H1 (cell line): ENCODE measurements at places on chromosomes 2 and 18.

DNA sequence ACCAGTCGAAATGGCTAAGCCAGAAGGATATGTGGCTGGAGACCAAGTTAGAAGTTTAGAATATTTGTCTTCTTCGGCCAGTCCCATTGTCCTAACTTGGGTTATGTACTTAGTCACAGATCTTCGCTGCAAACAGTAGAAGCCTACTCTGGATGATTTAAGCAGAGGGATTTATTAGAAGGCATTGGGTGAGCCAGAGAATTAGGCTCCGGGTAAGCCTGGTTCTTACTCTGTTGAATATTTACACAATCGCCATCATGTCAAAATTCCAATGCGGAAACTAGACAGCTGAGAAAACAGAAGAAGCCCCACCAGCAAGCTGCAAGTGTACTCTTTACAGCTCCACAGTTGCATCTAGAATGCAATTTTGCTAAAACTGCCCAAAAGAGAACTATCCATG, 276.6 kb downstream of the CMPK2 start:
- no peak for DNase-seq

- no peak for DNase-seq
These were observed 81.1 kb downstream of the SLC66A3 start for GRCh38 chr2:11236335-11236734.

DNA sequence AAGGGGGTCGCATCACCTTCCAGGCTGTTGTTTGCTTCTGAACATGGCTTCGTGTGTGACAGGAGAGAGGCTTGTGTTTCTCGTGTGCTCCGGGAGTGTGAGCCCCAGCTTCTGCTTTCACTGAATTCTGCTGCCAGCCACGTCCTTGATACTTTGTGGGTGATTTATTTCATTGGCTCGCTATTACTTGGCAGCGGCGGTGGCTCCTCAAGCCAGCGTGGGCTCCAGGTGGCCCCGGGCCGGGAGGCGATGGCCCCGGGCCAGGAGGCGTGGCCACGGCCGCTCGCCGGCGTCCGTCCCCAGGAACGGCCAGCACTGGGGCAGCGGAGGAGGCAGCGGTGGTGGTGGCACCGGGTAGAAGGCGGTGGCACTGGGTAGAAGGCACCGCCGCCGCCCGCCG, 63.1 kb downstream of the NAPG start:
- no peak for DNase-seq

DNA sequence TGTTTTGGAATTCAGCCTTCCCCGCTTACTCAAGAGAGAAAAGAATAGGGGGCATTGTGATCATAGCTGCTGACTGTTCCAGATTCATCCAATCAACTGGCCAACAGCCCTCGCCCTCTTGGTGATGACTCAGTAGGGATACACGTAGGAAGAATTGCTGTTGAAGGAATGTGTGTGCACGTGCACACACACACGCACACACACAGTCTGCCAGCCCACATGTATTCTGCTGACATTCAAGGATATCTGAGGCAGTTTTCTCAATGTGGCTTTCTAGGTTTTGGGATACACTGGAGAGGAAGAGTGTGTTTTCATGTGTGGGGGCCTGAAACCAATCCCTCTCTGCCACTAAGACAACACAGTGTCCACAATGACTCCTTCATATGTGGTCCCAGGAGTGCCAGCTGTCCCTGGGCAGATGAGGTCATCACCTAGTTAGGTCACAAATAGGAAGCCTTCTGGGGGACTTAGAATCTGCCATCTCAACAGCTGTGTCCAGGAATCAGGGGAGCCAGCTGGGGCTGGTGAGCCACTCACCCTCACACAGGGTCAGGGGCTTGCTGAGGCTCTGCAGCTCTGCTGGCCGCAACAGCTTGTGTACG, 352.6 kb downstream of the SS18 start:
- no peak for DNase-seq

DNA sequence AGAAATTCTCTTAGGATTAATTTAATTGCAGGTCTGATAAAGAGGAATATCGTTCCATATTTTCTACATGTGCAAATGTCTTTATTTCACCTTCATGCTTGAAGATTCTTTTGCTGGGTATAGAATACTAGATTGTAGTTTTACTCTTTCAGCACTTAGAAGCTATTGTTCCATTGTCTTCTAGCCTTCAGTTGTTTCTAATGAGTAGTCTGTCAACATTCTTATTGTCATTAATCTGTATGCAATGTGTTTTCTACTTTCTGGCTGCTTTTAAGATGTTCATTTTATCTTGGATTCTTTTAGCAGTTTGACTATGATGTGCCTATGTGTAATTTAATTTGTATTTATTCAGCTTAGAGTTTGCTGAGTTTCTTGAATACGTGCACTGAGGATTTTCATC, 64.3 kb upstream of the ZNF385B start:
- DNase-seq: no peak

GRCh38 chr18:31876707-31877106, 66.2 kb downstream of the TRAPPC8 start:
- no peak for DNase-seq

- DNase-seq: no peak
These were observed 138.6 kb upstream of the NDUFV2 start for GRCh38 chr18:8963876-8964275.

DNA sequence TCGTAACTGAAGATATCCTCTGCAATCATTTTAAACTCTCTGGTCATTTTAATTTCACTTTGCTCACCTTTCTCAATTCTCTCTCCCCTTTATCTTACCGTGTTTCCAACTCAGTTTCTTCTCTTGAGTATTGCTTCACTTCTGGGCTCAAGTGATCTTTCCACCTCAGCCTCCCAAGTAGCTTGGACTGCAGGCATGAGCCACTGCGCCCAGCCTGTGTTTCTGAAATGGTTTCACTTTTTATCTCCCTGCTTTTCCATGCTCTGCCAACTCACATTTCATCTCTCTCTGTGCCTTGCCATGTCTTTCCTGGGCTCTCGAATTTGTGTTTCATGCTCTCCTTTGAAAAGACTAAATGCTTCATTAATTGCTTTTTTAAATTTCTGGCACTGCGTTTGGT, 30.5 kb upstream of the TMEM131 start:
- DNase-seq: no peak
